Caudate nucleus (tissue), 63 donors: ENCODE measurements at places on chromosomes 2 and 18.

GRCh38 chr2:201631041-201631440, 12.3 kb downstream of the TMEM237 start:
- no peak for DNase-seq

- DNase-seq: no peak
Measured at GRCh38 chr18:43271593-43272432, 5.5 kb downstream of the SYT4 start.

- no peak for DNase-seq
Measured at GRCh38 chr2:144511226-144511810, 8.6 kb downstream of the ZEB2 start.

GRCh38 chr18:53747210-53747609, 477.3 kb downstream of the MBD2 start:
- DNase-seq: no peak

- DNase-seq: no peak
Measured at GRCh38 chr2:63981702-63982103, 37.5 kb downstream of the VPS54 start.

GRCh38 chr2:62381656-62382055, 124.3 kb downstream of the TMEM17 start:
- no peak for DNase-seq

GRCh38 chr2:42953216-42953615, 160.8 kb upstream of the HAAO start:
- DNase-seq: no peak

- no peak for DNase-seq
Measured at GRCh38 chr2:145323512-145323911, 803.6 kb upstream of the ZEB2 start.

DNA sequence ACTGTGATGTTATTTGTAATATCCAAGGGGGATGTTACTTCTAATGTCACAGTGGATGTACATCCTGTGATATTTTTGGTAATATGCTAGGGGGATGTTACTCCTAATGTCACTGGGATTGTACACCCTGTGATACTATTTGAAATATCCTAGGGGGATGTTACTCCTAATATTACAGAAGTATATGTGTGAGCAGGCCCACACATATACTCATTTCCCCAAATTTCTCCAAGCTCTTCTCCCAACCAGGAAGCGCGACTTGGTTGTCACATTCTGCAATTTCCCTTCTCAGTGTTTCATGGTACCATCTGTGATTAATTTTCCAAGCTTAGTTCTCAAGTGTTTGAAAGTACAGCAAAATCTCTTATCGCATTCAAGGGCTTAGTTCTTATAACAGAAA, 29.5 kb upstream of the CHN1 start:
- DNase-seq: no peak

GRCh38 chr2:27152102-27152795, 3.4 kb downstream of the TCF23 start:
- no peak for DNase-seq
